Activated CD4-positive, alpha-beta memory T cell treated with anti-CD3 and anti-CD28 coated beads for 36 hours (primary cell): ENCODE measurements at places on chromosomes 1 and 21.

DNA sequence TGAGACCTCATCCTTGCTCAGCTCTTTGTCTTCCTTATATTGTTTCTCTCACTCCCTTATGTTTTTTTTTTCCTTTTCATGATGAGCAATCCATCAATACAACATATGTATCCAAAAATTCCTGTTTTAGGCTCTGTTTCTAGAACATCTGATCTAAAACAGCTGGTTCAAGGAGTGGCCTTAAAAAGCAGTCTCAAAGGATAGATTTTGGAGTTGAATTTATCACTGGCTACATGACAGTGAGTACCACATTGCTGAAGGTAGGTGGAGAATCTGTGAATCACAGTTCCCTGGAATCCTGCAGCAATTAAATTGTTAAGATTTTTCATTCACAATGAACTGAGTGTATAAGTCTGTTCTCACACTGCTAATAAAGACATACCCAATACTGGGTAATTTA lies 155.8 kb upstream of the ADAMTS5 start:
- DNase-seq, result no peak

GRCh38 chr1:94298861-94299260 lies 61.5 kb upstream of the ARHGAP29 start:
- no peak for DNase-seq

DNA sequence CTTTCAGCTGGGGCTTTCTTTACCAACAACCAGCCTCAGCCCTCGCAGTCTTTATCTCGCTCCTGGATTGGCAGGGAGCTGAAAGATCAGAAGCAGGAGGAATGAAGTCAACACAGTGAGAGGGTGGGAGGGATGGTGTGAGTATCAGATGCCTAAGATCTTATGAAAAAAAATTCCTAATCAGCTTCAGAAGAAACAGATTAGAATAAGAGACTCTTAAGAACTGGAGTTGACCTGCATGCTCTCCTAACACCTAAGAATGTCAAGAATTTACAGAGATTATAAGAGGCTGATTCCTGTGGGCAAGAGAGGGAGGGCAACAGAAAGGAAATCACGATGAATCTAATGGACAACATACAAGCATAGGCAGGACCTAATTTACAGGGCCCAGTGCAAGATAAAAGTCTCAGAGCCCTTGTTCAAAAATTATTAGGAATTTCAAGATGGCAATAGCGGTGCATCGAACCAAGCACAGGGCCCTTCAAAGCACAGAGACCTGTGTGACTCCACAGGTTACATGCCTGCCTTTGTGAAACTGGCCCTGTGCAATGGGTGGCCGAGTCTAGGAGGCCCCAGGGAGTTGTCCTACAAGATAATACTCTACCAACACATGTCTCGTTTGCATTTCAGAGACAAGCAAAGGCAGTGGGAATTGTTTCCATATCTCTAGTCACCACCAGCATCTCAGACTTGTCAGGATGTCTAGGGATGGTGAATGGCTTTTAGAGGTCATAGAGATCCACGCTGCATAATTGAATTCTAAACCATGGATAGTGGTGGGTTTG lies 65.3 kb upstream of the PPP2R5A start:
- no peak for DNase-seq

GRCh38 chr1:45723248-45723930 lies 27.1 kb downstream of the IPP start:
- DNase-seq, result no peak

GRCh38 chr1:203263496-203263895 lies 34.0 kb upstream of the CHIT1 start:
- no peak for DNase-seq
